Stimulated activated CD4-positive, alpha-beta T cell treated with anti-CD3 and anti-CD28 coated beads, Interleukin-1b, Interleukin-23, amount 100 ng/mL, for 1 hour (primary cell): ENCODE measurements at places on chromosomes 2 and 18.

GRCh38 chr18:10299643-10300042 lies 154.8 kb upstream of the APCDD1 start:
- no peak for DNase-seq

DNA sequence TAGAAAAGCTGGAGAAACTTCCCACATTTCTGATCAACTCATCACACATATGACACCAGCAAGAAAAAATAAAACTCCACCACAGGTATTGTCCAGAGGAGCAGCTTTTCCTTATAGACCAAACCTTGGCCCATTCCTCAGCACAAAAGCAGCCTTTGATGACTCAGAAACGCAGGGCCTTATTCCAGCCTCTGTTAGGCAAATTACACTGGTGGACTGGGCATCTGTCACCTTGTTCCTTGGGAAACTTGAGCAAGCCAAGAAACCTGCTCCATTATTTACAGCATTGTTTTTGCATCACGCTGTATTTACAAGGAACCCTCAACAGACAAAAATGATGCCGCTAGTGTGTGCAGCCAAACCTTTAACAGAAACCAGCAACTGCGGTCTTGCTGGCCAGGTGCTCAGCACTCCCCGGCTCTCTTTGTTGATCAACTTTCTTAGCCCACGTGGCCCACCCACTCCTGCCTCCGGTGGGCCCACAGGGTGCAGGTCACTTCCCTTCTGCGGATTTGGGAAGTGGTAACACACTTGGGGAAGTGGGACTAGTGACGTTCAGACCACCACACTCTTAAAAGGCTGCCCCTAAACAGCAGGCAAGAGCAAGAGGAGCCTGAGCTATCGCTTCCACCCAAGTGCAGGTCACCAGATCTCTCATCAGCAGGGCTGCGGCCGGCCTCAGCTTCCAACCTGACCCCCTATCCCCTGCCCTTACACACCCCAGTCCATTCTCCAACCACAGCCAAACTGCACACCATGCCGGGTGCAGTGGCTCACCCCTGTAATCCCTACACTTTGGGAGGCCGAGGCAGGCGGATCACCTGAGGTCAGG lies 1.5 kb downstream of the AP1S3 start:
- DNase-seq, result no peak

- DNase-seq, result no peak
These were observed 7.0 kb upstream of the SP9 start for GRCh38 chr2:174327841-174328113.

GRCh38 chr2:143526498-143526897 lies 397.3 kb downstream of the ARHGAP15 start:
- DNase-seq, result no peak

DNA sequence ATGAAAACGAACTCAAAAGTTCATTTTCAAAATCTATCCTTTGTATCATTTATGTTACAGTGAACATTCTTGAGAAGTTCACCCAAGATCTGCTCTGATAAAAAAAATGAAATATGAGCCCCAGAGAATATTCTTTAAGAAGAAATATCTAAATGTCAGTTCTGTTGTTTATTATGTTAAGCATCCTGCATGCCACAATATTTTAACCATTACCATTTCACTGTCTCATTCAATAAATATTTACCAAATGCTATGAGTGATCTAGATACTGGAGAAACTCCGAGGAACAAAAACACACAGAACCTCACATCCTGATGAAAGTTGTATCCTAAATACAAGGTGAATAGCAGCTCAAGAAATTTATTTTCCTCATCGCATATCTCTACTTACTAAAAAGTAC lies 170.2 kb downstream of the ZNF385B start:
- no peak for DNase-seq

DNA sequence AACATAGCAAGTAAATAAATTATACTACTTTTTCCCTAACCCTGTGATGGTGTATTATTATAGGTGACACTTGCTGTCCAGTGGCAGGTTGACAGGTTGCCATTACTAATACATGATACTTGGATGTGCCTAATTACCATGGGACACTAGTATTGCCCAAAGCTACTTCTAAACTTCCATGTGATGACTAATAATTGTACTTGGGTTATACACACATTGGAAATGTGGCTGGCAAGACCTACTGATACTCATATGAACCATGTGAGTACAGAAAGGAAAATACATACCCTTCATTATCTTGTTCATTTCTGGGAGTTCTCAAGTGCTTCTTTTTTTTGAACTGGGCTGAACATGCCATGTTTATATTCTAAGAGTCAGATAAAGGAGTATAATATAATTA lies 156.4 kb downstream of the IKZF2 start:
- no peak for DNase-seq

- DNase-seq, result no peak
These were observed 2.1 kb downstream of the POMC start for GRCh38 chr2:25165992-25166875.

GRCh38 chr2:51031021-51031780 lies 731 bp downstream of the NRXN1 start:
- no peak for DNase-seq

DNA sequence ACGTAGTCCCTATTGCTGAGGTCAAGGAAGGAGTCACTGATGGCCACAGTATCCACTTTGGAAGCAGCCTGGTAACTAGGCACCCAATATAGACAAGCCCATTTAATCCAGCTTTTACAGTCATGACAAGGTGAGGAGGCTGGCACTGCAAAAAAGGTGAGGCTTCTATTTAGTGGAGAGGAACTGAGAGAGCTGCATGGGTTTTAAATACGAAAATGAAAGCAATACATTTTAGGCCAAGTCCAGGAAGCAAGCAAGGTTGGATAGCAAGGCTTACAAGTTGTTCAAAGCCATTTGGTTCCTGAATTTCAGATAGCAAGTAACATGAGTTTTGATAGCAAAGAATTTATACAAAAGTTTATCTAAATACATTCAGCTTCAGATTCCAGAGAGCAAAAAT lies 80.4 kb downstream of the SGPP2 start:
- no peak for DNase-seq

GRCh38 chr2:236915186-236915585 lies 170.5 kb upstream of the COPS8 start:
- no peak for DNase-seq

DNA sequence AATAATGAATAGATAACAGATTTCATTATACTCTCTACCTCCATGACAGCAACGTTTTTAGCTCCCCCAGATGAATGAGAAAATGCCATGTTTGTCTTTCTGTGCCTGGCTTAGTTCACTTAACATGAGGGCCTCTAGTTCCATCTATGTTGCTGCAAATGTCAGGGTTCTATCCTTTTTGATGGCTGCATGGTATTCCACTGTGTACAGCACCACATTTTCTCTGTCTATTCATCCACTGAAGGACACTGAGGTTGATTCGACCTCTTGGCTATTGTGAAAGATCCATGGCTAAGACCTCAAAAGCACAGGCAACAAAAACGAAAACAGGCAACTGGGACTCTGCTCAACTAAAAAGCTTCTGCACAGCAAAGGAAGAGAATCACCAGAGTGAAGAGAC lies 264.6 kb downstream of the HDAC4 start:
- no peak for DNase-seq

DNA sequence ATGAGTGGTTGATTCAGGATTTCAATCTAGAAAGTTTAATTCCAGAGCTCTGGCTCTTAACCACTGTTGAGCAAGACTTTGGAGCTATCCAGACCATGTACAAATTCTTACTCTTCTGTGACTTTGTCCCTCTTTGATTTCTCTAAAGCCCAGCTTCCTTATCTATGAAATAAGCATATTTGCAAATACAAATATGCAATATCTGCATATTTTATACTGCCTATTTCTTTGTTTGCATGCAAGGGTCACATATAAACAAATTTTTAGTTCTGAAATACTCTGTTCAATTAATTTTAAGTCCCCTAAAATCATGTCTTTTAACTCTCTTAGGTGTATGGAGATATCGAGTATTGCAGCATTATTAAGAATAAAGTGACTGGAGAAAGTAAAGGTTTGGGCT lies 5.5 kb downstream of the RBM45 start:
- no peak for DNase-seq

DNA sequence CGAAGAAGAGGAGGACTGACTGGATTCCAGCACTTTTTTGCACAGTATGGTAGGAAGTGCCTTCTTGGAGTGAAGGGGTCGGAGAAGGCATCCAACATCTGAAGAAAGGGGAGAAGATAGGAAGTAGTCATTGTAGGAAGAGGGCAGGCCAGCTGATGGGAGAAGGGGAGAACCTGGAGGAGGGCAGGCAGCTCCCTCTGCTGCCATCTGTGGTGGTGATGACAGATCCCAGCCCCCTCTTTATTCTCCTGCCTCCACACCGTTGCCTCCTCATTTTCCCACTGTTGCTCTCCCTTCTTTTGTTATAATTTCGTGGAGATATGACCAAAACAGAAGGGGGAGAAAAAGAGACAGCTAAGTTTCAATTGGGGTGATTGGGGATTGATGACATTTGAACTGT lies 2.9 kb upstream of the SCYGR2 start:
- no peak for DNase-seq

DNA sequence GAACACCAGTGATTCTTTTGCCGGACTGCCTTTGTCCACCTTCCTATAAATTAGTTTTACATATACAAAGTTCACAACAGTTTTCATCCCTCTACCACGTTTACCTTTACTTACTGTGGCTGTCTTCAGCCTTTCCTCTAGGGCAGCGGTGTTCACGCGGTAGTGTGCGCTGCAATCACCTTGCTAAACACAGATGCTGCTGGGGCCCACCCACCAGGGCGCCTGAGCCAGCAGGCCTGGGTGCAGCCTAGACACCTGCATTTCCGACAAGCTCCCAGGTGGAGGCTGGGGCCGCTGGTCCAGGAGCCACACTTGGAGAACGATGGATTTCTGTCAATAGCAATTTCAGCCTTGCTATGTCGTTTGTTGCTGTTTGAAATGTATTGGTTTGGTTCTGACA lies 83.1 kb downstream of the NDUFA10 start:
- no peak for DNase-seq

DNA sequence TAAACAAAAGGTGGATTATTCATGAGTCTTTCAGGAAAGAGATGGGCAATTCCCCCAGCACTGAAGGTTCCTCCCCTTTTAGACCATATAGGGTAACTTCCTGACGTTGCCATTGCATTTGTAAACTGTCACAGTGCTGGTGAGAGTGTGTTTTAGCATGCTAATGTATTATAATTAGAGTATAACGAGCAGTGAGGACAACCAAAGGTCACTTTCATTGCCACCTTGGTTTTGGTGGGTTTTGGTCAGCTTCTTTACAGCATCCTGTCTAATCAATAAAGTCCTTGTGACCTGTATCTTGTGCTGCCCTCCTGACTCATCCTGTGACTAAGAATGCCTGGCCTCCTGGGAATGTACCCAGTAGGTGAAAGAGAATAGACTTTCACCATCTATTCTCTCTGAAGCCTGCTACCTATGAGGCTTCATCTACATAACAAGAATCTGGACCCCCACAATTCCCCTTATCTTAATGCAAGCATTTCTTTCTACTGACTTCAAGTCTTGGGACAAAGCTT lies 148.7 kb downstream of the CABLES1 start:
- no peak for DNase-seq

DNA sequence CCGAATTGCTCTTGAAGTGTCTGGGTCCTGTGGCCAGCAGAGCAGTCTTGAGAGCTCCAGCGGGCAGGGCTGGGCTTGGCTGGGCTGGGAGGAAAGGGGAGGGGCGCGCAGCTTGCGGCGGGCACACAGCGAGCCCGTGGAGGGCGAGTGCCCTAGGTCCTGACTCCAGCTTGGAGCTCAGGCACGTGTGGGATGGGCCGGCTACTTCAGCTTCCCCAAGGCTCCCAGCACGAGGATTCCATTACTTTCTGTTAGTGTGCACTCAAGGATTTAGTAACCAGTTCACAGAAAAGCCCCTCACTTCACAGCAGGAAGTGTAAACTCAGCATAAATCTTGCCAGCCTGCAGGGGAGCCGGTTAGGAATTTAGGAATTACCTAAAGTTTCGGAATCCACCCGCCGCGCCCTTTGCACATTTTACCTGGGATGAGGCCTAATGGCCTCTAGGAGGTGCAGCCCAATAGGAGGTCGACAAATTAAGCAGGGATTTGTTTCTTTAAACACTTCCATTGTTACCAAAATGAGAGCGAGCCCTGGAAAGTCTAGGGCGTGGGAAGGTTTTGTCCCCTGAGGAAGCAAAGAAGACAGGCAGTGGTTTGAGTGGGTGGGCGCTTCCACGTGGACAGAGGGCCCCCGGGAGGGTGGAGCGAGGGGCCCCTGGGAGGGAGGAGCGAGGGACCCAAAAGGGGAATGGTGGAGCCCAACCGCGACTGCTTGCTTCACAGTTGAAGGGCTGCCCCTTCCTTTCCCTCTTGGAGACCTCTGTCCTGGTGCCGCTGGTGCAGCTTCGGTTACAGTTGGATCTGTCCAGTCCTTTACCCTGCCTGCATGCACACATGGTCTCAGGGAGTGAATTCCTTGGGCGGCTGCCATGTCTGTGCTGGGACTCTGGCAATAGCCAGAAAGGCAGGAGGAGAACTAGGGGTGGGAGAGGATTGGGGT lies 93.3 kb downstream of the CTAGE1 start:
- DNase-seq, result no peak

DNA sequence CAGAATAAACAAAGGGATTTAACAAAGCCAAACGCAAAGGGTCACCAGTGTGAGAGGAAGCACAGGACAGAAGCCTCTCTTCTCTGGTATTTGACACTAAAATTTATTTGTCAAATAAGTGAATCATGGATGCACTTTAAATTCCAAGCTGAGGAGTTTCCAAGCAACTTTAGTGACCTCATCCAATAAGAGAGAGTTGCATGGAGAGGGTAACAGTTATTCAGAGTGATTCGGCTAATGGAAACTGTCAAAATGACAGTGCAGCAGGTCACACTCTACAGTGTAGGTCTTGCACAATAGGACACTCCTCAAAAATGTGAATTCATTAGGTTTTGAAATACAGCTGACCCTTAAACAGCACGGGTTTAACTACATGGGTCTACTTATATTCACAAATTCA lies 103.9 kb upstream of the ACVR1C start:
- no peak for DNase-seq

- no peak for DNase-seq
These were observed 4.2 kb downstream of the FZD5 start for GRCh38 chr2:207765547-207765946.

DNA sequence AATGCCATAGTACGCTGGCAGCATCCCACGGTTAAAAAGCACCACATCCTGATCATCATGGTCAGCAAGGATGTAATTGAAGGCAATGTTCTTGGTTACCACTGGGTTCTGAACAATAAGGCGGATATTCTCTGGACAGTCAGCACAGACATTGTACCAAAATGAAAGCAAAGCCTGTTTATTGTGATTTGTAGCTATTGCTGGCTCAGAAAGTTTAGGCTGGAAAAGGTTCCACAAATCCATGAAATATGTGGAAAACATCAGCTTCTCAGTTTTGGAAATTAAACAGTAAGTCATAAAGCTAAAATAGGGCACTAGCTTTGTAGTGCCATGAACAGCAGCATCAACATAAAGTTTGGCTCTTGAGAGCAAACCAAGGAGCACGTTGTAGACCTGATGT lies 52.2 kb downstream of the C2orf74 start:
- no peak for DNase-seq
